ENCODE measurements at places on chromosomes 12 and 14.

DNA sequence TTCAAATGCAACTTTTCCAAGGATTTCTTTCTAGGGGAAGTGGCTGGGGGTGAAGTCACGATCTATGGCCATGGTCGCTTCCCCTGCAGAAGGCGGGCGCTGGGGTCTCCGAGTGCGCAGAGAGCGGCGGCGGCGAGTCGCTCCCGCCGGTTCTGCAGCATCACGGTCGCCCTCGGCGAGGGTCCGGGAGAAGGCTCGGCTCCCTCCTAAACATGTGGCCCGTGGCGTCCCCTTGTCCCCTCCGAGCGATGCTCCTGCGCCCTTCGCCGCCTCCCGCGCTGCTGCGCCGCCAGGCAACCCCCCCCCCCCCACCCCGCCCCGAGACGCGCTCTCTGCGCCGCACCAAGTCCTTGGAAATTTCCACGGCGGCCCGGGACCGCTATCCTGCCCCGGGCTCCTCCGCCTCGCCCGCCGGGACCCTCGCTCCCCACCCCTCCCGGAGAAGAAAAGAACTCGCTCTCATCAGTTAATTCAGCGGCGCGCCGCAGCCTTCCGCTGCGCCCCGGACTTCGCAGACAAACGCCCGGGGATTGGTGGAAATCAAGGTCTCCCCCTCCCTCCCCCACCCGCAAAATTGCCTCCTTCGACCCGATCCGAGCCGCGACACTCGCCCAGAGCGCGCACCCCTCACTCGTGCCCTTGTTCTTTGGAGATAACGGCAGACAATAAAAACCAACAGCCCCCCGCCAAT, at the start of gene ST8SIA1:
TSS of gene ST8SIA1 (minus strand) at position 298 of the 691 bp plus-strand sequence. CDS start 475 bp downstream, outside the sequence.
- peaks cover 43% of the 10 kb centered on the region for H3K27me3 ChIP-seq

GRCh38 chr14:21990116-21990515, 316.5 kb upstream of the OR4E1 start:
- peaks cover 35% of the 10 kb centered on the region for H3K4me1 ChIP-seq
- peak overlapping the region; percentile 76 for H3K27ac ChIP-seq
- H3K36me3 ChIP-seq, result no peaks in the 10 kb centered on the region
- DNase-seq, result no peak

DNA sequence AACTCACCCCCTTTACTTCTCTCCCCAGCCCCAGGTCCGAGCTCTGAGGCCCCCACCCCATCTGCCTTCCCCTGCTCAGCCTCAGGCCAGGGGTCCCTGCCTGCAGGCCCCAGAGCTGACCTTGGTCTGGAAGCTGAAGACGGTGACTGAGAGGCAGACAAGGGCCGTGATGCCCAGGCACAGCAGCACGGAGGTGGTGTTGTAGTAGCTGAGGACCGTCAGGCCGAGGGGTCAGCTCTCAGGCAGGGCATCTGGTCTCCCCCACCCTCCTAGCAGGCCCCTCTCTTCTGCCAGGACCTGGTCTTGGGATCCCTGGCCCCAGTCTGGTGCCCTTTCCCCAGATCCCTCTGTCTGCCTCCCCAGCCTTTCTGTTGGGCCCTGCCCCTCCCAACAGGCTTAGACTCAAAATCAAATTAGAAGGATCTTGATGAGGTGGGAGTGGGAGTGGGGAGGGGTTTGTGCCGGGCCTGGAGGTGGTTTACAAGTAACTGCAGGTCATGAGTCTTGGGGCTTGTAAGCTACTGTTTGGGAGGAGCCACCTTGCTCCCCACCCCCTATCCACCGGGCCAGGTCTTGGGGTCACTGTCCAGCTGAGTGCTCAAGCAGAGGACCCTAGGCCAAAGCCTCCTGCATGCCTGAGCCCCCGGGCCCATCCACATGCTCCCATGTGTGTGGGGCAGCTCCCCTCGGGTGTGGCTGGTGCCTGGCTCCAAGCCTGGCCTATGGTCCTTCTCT, 14.2 kb downstream of the FAIM2 start:
- DNase-seq, result no peak
- H3K27me3 ChIP-seq, result peaks cover 44% of the 10 kb centered on the region
- H3K4me3 ChIP-seq, result no peak overlapping the region
- H3K4me1 ChIP-seq, result no peaks in the 10 kb centered on the region
- no peaks in the 10 kb centered on the region for H3K36me3 ChIP-seq

GRCh38 chr12:92304371-92305055, 158.9 kb upstream of the BTG1 start:
- peaks cover 6% of the 10 kb centered on the region for H3K4me1 ChIP-seq
- no peak overlapping the region for H3K27ac ChIP-seq
- no peak for DNase-seq
- no peak overlapping the region for H3K4me3 ChIP-seq

GRCh38 chr12:54465857-54466523, 7.4 kb downstream of the GTSF1 start:
- no peak for DNase-seq
- no peak overlapping the region for H3K4me3 ChIP-seq

DNA sequence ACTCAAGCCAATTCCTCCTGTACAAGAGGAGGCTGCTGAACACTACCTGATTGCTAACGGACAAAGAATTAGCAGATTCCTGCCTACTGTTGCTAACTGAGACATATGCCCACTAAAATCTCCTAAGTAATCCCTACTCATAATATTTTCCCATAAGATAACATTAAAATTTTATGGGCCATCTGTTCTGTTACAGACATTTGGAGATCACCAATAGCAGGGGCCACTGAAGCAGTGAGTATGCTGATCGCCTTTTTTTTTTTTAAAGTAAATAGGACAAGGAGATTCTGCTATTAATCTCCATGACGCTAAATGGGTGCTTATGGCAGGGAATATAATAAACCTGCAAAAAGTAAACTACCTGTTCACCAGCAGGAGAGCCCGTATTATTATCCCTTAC, 292.9 kb downstream of the MED13L start:
- peaks cover 19% of the 10 kb centered on the region for H3K4me1 ChIP-seq
- no peak overlapping the region for H3K4me3 ChIP-seq
- DNase-seq, result no peak
- no peaks in the 10 kb centered on the region for H3K27me3 ChIP-seq

- H3K4me1 ChIP-seq, result peaks cover 33% of the 10 kb centered on the region
- peaks cover 20% of the 10 kb centered on the region for H3K36me3 ChIP-seq
- H3K27ac ChIP-seq, result peak overlapping the region; percentile 88
- H3K4me3 ChIP-seq, result peak overlapping the region; percentile 92
- DNase-seq, result no peak
Observed at GRCh38 chr14:75661499-75661814, 411 bp downstream of the TTLL5 start.

GRCh38 chr12:92927436-92928281, 1.4 kb downstream of the EEA1 start:
- H3K36me3 ChIP-seq, result peaks cover 7% of the 10 kb centered on the region
- H3K27me3 ChIP-seq, result peaks cover 4% of the 10 kb centered on the region
- no peak for DNase-seq
- peaks cover 32% of the 10 kb centered on the region for H3K4me1 ChIP-seq
- peak overlapping the region; percentile 94 for H3K27ac ChIP-seq
- H3K4me3 ChIP-seq, result peak overlapping the region; percentile 84

GRCh38 chr12:47120736-47121135, 41.0 kb upstream of the AMIGO2 start:
- H3K27ac ChIP-seq, result no peak overlapping the region
- H3K4me1 ChIP-seq, result peaks cover 4% of the 10 kb centered on the region
- no peak for DNase-seq
- no peak overlapping the region for H3K4me3 ChIP-seq
- H3K27me3 ChIP-seq, result no peaks in the 10 kb centered on the region

Measured in activated naive CD4-positive, alpha-beta T cell treated with anti-CD3 and anti-CD28 coated beads, Interleukin-2, amount 10 ng/mL, durations not matched to agents 7 days and 5 days (primary cell).